Activated T-cell treated with anti-CD3 and anti-CD28 coated beads for 24 hours (primary cell): ENCODE measurements at places on chromosomes 4 and X.

- no peak for DNase-seq
Measured at GRCh38 chr4:62914758-62915157, 1494.5 kb downstream of the TECRL start.

GRCh38 chr4:98861100-98861884 is 67.6 kb downstream of the EIF4E start:
- no peak for DNase-seq

- no peak for DNase-seq
Measured at GRCh38 chr4:139851639-139852038, 186.0 kb downstream of the MGST2 start.

GRCh38 chr4:153143527-153144348 is 60.5 kb upstream of the TRIM2 start:
- DNase-seq: no peak

GRCh38 chr4:125796138-125796537 is 481.4 kb downstream of the FAT4 start:
- DNase-seq: no peak

- no peak for DNase-seq
Measured at GRCh38 chrX:109707319-109707718, 25.7 kb downstream of the ACSL4 start.

- no peak for DNase-seq
Measured at GRCh38 chr4:93065790-93066189, 762.0 kb downstream of the GRID2 start.

GRCh38 chr4:154009788-154010187 is 220.9 kb upstream of the SFRP2 start:
- no peak for DNase-seq

DNA sequence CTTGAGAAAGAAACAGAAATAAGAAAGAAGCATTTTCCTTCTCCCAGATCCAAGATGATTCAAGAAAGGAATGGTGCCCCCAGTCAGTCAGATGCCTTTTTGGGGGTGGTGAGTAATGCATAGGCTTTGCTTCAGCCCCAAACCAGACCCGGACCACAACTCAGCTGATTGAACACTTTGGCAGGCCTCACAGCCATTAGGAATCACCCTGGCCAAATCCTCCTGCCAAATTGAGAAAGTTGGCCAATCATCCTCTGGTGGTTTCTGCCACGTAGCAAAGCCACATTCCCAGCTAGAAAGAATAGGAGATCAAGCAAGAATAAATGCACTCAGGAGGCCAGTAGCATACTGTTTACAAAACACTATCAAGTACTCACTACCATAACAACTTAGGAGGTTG is 33.7 kb downstream of the FRMD7 start:
- DNase-seq: no peak

DNA sequence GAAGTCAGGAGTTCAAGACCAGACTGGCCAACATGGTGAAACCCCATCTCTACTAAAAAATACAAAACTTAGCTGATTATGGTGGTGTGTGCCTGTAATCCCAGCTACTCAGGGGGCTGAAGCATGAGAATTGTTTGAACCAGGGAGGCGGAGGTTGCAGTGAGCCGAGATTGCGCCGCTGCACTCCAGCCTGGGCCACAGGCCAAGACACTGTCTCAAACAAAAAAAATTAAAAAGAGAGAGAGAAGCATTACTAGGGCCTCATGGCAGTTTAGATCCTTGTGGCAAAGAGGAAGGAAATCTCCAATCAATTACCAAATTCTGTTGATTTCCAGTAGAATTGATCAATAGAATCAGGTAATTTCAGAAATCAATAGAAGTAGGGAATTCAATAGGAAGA is 16.8 kb upstream of the SLC34A2 start:
- DNase-seq: no peak

- DNase-seq: no peak
Measured at GRCh38 chrX:51860679-51861078, 32.7 kb upstream of the MAGED1 start.

DNA sequence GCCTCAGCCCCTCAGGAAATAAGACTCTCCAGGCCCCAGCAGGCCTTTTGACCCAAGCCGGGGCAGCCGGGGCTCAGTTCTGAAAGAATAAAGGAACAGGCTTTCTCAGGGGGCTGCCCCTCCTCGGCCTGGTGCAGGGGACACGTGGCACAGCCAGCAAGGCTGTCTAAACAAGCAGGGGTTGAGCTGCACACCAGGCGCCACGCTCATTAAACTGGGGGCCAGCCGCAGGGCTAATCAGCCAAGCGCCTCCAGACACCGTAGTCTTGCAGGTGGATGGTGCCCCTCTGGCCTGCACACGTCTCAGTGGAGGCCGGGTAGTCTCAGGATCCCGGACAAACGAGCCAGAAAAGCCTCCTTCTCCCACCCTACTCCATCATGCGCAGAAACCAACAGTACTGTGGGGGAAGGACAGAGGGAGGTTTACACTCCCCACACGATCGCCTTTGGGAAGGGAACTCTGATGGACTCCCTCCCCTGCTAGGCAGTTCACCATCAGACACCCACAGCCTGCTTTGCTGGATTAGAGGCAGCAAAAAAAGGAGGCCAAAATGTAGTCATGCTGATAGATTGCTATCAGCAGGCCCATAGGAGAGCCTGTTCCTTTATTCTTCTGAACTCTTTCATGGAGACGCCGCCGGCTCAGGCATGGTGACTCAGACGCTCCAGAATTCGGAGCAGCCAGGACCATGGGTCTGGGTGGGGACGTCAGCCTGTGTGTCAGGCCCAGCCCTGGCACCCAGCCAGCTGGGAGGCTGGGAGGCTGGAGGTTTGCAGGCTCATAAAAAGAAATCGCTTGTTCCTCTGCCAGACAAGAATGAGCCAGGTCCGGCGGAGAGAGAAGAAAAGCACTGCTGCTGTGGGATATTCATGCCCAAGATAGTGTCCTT is 342.4 kb downstream of the BCOR start:
- DNase-seq: no peak

DNA sequence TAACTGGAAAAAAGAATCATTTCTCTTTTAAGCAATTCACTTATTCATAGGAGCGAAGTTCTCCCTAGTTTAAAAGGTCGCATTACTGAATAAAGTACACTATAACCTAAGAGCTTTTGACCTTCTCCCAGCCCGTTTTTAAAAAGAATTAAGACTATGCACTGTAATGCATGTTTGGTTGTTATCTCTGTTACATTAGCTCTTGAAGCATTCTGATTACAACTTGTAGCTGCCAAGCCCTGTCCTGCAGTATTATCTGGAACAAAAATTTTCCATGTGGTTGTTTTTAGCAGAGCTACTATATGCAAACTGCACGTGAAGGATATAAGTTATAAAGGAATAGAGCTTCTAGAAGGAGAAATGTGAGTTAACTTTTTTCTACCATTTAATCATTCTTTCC is 8.1 kb downstream of the GAB1 start:
- no peak for DNase-seq

DNA sequence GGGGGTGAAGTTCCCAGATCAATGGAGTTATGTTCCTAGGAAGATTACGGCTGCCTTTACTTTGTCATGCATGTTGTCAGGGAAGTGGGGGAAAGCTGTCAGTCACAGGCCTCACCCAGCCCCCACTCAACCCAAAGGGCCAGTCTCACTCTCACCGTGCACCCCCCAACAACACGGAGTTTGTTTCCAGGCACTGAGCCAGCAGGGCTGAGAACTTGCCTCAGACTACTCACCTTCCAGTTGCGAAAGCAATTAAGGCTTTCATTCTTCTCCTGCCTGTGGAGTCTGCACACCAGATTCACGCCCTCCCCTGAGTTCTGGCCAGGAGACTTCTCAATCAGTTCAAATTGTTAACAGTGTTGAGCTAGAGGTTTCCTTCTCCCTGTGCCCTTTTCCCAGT is 114.3 kb downstream of the SH3BGRL start:
- no peak for DNase-seq

DNA sequence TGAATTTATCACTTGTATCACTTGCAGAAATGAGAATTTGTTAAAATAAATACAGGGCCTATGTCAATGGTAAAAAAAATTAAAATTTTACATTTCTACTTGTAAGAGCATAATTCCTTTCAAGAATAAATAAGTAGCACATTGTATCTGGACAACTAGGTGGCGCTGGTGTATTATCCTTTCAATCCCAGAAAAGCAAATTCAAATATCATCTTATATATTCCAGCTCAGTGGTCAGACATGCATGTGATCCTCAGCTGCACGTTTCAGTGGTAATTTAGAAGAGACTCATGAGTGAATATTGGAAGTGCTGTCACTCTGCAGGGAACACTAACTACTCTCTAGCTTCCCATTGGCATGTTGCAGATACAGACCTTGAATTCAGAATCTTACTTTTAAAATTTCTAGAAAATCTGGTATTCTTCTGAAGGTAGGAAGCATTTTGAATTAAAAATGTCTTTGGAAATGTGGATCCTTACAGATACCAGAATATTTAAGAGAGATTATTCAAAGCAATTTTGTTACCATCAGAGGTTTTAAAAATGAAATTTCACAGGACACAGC is 1414.7 kb upstream of the TENM3 start:
- DNase-seq: no peak

- DNase-seq: no peak
Measured at GRCh38 chrX:13598877-13599276, 29.5 kb downstream of the EGFL6 start.

DNA sequence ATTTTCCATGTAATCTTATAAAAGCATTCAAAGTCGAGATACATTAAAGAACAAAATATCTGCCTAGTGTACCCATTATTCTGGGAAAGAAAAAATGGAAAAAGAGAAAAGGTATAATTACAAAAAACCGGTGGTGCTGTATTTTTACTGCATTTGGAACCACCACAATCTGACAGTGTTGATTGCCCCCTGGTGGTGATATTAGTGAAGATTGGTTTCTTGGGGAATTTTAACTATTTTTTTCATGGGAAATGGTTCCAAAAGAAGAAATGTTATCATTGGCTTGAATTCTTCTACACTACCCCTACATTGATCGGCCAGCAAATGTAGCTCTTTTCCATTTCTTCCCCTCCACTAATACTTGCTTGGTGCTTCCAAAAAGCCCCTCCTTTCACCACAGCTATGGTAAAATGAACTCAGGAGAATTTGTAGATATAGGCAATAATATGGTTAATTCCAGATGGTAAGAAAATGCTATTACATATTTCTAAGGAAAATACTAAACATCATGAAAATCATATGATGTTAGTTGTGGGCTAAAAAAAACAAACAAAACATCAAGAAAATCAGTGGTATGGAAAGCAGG is 50.0 kb downstream of the COX18 start:
- DNase-seq: no peak

DNA sequence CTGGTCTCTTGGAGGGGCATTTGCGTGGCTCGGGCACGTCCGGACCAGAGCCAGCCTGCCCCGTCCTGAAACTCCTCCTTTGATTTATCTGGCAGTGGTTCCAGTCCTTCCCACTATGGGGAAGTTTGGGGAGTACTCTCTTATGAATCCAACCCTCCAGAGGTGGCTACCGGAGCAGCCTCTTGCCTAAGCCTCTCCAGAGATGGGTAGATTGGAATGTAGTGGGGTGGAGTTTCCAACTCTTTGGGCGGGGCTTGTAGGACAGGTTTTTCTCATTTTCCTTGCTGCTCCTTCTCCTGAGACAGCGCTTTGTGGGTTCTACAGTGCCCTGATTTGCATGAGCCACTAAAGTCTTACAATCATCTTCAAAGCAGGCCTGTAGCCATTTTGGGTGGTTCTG is 60.1 kb upstream of the XAGE1B start:
- DNase-seq: no peak

DNA sequence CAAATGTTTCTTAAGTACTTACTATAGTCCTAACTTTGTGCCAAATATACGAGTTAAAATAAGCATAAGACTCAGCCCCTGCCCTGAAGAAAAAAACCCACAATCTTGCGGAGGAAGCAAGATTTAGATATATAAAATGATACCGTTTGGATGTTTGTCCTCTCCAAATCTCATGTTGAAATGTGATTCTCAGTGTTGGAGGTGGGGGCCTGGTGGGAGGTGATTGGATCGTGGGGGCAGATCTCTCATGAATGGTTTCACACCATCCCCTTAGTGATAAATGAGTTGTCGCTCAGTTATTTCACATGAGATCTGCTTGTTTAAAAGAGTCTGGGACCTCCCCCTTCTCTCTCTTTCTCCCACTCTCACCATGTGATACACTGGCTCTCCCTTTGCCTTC is 28.7 kb downstream of the EFHC2 start:
- DNase-seq: no peak

DNA sequence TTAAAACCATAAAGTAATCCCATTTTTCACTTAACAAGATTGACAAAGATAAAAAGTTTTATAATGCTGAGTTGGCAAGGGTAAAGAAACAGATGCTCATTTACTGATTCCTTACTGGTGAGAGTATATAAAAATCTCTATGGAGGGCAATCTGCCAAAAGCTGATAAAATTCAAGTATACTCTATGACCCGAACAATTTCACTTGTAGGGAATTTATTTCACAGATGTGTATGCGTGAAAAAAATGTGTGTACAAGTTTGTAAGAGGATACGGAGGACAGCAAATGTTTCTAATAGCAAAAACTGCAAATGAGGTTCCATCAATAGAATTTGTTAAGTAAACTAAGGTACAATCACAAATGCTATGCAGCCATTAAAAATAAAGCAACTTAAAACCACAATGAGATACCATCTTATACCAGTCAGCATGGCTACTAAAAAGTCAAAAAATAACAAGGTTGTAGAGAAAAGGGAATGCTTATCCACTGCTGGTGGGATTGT is 23.4 kb downstream of the DHX15 start:
- no peak for DNase-seq

- no peak for DNase-seq
Measured at GRCh38 chr4:189084671-189085070, 856.0 kb upstream of the FRG1 start.

DNA sequence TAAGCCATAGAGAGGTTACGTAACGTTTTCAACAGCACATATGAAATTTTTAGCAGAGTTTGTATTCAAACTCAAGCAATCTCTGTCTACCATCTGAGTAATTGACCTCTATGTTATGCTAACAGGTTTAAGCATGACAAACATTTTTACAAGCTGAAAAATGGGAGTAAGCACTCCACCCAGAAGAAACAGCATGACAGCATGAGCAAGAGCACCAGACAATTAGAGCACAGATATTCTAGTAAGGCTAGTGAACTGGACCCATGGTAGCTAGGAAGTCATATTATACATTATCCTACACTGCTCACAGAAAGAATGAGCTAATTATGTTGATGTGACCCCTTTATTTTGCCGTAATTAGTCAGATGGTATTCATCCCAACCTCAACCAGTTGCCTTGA is 200.5 kb downstream of the PABPC4L start:
- DNase-seq: no peak

- DNase-seq: no peak
Measured at GRCh38 chrX:10525381-10526120, 94.8 kb downstream of the MID1 start.

GRCh38 chr4:110898290-110898689 is 275.4 kb upstream of the PITX2 start:
- no peak for DNase-seq

DNA sequence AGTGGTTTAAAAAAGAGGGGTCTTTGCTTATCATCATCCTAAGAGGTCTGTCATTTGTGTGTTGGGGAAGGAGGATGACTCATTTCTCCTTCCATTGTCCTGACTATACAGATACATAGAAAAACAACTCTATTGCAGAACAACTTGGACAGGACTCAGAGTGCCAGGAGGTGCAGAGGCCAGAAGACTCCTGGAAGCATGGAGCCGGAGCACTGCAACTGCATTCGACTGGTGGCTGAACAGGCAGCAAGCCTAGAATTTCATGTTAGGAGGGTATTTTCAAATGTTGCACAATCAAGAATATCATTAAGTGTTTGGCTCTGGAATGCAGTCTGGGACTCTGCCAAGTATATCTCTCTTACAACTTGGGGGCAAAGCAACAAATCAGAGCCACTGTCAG is 35.0 kb upstream of the MAML3 start:
- DNase-seq: no peak
